ENCODE measurements at places on chromosomes 6 and 20. TPM values are rescaled to one million over a fixed set of nuclear protein-coding genes. Genes with fewer than 3 reads are reported as not detected.

Gene AVP
- polyA plus RNA-seq = not detected

Gene TAGAP
- polyA plus RNA-seq = not detected

Gene NMBR
- not detected for polyA plus RNA-seq

Gene COL21A1
- 0.05 TPM for polyA plus RNA-seq

Gene PLG
- not detected for polyA plus RNA-seq

Gene HFE
- polyA plus RNA-seq = 11.7 TPM

Gene SRMS
- not detected for polyA plus RNA-seq

- peak; percentile 67 for DNase-seq
- H3K36me3 ChIP-seq = no peaks in the 10 kb centered on the region
- no peaks in the 10 kb centered on the region for H3K27me3 ChIP-seq
- H3K4me3 ChIP-seq = no peak overlapping the region
- peaks cover 15% of the 10 kb centered on the region for H3K4me1 ChIP-seq
- H3K27ac ChIP-seq = no peak overlapping the region
These were observed 172.9 kb upstream of the CDYL start for GRCh38 chr6:4603291-4603690.

- DNase-seq = peak; percentile 70
- H3K4me1 ChIP-seq = 0 out of 2 replicates have a peak, but pooled peaks cover 2% of the 10 kb centered on the region
- H3K36me3 ChIP-seq = no peaks in the 10 kb centered on the region
- no peak overlapping the region for H3K27ac ChIP-seq
These were observed 70.2 kb downstream of the CEP57L1 start for GRCh38 chr6:109165392-109165974.

GRCh38 chr20:45626540-45626939, 3.0 kb upstream of the WFDC10A start:
- H3K27me3 ChIP-seq = no peaks in the 10 kb centered on the region
- no peak for DNase-seq
- H3K36me3 ChIP-seq = no peaks in the 10 kb centered on the region
- no peak overlapping the region for H3K27ac ChIP-seq

DNA sequence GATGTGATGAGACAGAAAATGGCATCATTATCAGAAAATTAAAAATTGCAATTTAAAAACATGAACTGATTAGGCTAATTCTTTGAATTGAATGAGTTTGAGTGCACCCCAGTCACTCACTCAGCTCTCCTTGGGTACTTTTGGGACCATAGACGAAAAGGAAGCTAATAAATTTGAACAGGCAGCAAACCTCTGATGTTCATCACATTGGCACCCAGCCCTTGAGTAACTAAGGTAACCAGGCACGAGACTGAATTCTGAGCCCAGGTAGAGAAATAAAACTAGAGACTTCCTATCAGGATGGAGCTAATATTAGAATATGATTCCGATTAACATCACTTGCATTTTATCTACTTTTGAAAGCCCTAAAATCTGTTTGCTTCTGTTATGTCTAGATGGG, 80.9 kb upstream of the ISM1 start:
- H3K27ac ChIP-seq = no peak overlapping the region
- H3K36me3 ChIP-seq = no peaks in the 10 kb centered on the region
- no peaks in the 10 kb centered on the region for H3K27me3 ChIP-seq
- no peak overlapping the region for H3K4me3 ChIP-seq
- no peak for DNase-seq
- H3K4me1 ChIP-seq = no peaks in the 10 kb centered on the region

DNA sequence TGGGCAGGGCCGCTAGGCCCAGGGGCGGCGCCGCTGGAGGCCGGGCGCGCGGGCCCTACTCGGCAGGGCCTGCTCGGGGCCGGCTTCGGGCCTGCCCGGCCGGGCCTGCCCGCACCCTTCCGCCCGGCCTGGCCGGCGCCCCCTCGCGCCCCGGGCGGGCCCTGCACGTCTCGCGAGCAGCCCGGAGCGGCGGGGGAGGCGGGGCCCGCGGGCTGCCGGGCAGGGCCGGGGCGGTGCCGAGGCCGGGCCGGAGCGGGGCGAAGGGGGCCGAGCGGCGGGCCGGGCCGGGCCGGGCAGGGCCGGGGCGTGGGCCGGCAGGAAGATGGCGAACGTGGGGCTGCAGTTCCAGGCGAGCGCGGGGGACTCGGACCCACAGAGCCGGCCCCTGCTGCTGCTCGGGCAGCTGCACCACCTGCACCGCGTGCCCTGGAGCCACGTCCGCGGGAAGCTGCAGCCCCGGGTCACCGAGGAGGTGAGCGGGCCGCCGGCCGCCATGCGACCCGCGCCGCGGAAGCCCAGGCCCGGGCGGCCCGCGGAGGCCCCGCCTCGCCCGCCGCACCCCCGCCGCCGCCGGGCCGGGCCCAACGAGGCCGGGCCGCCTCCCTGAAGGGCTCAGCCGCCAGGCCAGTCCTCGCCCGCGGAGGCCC, at the start of gene NPEPL1:
Gene NPEPL1 (plus strand): TSS at position 222 of the 647 bp plus-strand sequence. CDS start 101 bp downstream, at position 323.
- peaks cover 19% of the 10 kb centered on the region for H3K4me1 ChIP-seq
- peak within 1 kb of the TSS; percentile 31 for H3K27ac ChIP-seq
- DNase-seq = peak; percentile 67
- peak within 1 kb of the TSS; percentile 43 for H3K4me3 ChIP-seq
- H3K27me3 ChIP-seq = no peaks in the 10 kb centered on the region

GRCh38 chr6:2037237-2037926, 208.0 kb downstream of the GMDS start:
- peak; percentile 28 for DNase-seq
- no peak overlapping the region for H3K4me3 ChIP-seq
- H3K27me3 ChIP-seq = no peaks in the 10 kb centered on the region
- peaks cover 7% of the 10 kb centered on the region for H3K4me1 ChIP-seq
- H3K36me3 ChIP-seq = no peaks in the 10 kb centered on the region

DNA sequence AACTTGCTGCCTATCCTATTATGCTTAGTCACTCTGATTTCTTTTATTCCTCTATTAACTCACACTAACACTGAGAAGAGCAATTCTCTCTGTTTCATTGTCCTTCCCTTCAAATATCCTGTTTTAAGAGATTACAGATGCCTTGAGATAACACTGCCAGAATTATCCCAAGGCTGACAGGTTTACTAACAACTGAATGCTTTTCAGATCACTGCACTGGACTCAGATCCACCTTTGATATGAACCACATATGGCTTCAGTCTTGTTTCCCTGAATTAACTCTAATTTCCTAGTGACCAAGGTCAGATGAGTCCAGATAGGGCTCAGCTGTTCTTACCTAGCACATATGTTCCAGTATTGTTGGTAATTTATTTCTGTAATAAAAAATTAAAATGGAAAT, 633.1 kb downstream of the GRIK2 start:
- H3K36me3 ChIP-seq = no peaks in the 10 kb centered on the region
- H3K27ac ChIP-seq = no peak overlapping the region

DNA sequence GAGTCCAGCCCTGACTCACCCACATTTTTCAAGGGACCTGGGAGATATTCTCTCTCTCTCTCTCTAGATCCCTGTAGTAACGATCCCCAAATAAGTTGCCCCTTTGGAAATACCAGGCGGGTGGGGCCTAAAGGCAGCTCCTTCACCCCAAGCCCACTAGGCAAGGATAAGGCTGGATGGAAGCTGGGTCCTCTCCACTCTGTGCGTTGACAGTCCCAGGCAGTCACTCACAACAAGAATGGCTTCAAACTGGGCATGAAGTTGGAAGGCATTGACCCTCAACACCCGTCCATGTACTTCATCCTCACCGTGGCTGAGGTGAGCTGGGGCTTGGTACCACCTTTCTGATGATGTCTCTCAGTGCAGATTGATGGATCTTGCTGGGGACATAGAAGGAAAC, 21.6 kb downstream of the L3MBTL1 start:
- peaks cover 3% of the 10 kb centered on the region for H3K36me3 ChIP-seq
- no peak overlapping the region for H3K4me3 ChIP-seq
- no peak for DNase-seq
- H3K4me1 ChIP-seq = peaks cover 3% of the 10 kb centered on the region
- H3K27ac ChIP-seq = no peak overlapping the region
- peaks cover 6% of the 10 kb centered on the region for H3K27me3 ChIP-seq

DNA sequence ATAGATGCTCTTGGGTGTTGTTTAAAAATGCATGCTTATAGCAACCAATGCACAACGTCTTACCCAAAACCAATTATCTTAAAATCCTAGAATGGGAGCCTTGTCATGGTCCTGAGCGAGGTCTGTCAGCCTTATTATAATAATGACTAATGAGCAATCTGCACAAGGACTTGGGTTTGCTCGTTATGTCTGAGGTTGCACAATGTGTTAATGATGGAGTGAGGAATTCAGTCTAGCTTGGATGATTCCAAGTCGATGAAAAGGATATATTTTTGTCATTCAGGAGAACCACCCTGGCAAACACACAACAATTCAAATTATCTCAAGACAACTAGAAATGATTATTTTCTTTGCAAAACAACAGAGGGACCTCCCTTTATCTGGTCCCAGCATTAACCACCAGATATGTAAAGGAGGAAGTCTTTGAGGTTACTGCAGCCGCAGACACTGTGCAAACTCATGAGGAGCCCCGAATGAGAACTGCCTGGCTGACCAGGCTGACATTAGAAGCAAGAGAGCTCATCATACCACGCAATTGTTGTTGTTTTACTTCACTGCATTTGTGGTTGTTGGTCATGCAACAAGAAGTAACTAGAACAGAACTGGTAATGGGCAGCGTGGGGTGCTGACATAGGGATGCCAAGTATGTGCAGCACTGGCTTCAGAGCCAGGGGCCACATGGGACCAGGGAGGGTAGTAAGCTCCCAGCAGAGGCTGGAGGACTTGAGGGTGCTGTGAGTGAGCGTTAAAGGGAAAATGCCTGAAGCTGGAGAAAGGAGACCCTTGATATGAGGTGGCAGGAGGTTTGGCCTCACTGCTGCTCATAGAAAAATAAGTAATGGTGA, 488.3 kb downstream of the CDH26 start:
- no peak for DNase-seq
- no peak overlapping the region for H3K27ac ChIP-seq
- H3K4me1 ChIP-seq = no peaks in the 10 kb centered on the region
- no peak overlapping the region for H3K4me3 ChIP-seq
- H3K36me3 ChIP-seq = no peaks in the 10 kb centered on the region

DNA sequence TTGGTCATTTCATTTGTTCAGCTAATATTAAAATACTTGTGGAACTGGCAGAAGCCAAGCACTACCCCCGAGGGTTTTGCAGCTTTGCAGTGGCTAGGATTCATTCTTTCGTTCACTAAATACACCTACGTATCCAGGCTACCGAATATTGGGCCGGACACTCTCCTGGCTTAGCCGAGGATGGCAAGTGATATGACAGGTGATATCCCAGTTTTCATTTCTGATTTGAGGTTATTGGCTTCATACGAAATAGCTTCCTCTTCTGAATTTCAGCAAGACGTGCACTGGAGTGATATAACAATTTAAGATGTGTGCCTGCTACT, 536 bp upstream of the MTFR2 start:
- no peaks in the 10 kb centered on the region for H3K36me3 ChIP-seq
- no peaks in the 10 kb centered on the region for H3K27me3 ChIP-seq
- no peaks in the 10 kb centered on the region for H3K4me1 ChIP-seq
- peak overlapping the region; percentile 70 for H3K4me3 ChIP-seq
- peak overlapping the region; percentile 62 for H3K27ac ChIP-seq

DNA sequence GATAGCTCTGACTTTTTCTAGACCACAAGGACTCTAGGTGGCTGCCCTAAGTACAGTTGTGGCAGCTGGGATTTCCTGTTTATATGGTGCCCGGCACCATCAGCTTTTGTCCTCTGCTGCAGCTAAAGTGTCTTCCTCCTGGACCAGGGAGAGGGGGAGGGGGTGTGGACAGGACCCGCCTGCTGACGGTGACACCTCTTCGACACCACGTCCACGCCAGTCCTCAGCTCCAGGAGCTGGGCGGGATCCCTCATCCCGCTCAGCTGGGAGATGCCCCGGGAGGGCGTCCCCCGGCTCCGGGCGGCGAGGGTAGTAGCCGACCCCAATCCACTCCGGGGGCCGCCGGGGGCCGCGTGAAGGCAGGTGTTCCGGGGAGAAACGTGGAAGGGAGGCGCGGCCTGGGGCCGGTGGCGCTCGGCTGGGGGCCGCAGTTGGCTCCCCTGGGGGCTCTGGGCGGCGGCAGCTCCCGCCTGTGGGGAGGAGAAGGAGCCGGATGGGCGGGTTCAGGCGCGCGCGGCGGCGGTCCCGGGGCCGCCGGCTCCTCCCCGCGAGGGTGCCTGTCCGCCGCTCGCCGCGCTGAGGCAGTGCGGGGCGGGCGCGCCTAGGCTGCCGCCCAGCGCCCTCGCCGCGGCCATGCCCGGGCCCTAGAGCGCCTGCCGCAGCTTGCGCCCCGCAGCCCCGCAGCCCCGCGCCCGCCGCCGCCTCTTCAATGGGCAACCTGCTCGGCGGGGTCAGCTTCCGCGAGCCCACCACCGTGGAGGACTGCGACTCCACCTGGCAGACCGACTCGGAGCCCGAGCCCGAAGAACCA, at the start of gene OGFRL1:
Gene OGFRL1 (plus strand): TSS at position 584 of the 811 bp plus-strand sequence. CDS start 126 bp downstream, at position 710.
- peak within 1 kb of the TSS; percentile 75 for H3K27ac ChIP-seq
- no peaks in the 10 kb centered on the region for H3K36me3 ChIP-seq
- no peaks in the 10 kb centered on the region for H3K27me3 ChIP-seq
- peak within 1 kb of the TSS; percentile 99 for H3K4me3 ChIP-seq

GRCh38 chr6:119277052-119277451, 72.5 kb downstream of the MAN1A1 start:
- H3K27ac ChIP-seq = no peak overlapping the region
- no peaks in the 10 kb centered on the region for H3K36me3 ChIP-seq
- no peak for DNase-seq
- no peaks in the 10 kb centered on the region for H3K27me3 ChIP-seq
- H3K4me3 ChIP-seq = no peak overlapping the region

GRCh38 chr6:161918628-161919205, 644.9 kb upstream of the AGPAT4 start:
- DNase-seq = no peak
- H3K4me1 ChIP-seq = no peaks in the 10 kb centered on the region

- H3K27me3 ChIP-seq = no peaks in the 10 kb centered on the region
- peaks cover 2% of the 10 kb centered on the region for H3K4me1 ChIP-seq
- H3K27ac ChIP-seq = no peak overlapping the region
- peaks cover 15% of the 10 kb centered on the region for H3K36me3 ChIP-seq
These were observed 34.6 kb upstream of the CALHM6 start for GRCh38 chr6:116426551-116426950.

- H3K27ac ChIP-seq = no peak overlapping the region
- no peak for DNase-seq
- H3K4me1 ChIP-seq = peaks cover 2% of the 10 kb centered on the region
- no peaks in the 10 kb centered on the region for H3K27me3 ChIP-seq
These were observed 61.2 kb downstream of the ME1 start for GRCh38 chr6:83369692-83370091.

DNA sequence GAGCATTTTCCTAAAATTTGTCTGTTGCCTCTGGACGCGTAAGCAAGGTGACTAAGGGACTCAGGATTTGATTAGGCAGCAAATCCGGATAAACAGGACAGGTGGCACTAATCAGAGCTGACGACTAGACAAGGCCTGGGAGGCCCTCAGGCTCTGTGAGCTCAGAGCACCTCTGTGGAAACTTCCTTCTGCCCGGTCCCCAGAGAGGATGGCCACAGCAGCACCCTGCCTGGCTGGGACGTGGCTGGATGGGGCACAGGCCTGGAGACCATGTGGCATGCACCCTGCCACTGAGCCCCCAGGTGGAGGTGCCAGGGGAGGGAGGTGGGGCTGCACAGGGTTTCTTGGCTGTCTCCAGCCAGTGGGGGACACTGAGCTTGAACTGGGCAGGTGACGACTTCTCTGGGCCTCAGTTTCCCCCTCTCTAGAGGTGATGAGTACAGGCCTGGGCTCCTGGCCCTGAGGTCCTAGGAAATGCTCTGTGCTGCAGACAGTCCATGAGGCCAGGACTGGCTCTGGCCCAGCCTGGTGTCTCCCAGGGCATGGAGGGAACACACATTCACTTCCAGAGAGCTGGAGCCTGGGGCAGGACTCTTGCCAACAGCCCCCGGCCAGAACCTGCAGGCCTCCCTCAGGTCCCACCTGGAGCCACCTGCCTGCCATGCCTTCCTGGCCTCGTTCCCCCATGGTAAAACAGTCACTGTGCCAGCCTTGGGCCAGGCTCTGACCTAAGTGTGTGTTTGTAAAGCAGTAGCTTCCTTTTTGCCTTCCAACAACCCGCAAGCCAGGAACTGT, 39.6 kb upstream of the STX16 start:
- H3K4me3 ChIP-seq = no peak overlapping the region
- H3K4me1 ChIP-seq = no peaks in the 10 kb centered on the region
- DNase-seq = no peak
- no peaks in the 10 kb centered on the region for H3K27me3 ChIP-seq
